ENCODE measurements at places on chromosomes 12 and 14.

GRCh38 chr12:8701046-8701660, 3.4 kb downstream of the RIMKLB start:
- DNase-seq, result no peak

- no peak for DNase-seq
These were observed 47.3 kb downstream of the KDM2B start for GRCh38 chr12:121533394-121534090.

DNA sequence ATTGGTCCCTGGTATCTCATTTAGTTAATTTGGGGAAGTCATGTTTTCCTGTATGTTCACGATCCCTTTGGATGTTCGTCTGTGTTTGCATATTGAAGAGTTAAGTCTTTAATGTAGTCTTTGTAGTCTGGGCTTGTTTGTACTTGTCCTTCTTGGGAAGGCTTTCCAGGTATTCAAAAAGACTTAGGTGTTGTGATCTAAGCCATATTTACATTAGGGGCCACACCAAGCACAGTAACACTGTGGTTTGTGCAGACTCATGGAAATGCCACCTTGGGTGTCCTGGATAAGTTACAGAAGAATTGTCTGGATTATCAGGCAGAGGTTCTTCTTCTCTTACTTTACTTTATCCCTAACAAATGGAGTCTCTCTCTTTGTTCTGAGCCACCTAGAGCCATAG, 380.3 kb downstream of the CCER1 start:
- DNase-seq, result no peak

DNA sequence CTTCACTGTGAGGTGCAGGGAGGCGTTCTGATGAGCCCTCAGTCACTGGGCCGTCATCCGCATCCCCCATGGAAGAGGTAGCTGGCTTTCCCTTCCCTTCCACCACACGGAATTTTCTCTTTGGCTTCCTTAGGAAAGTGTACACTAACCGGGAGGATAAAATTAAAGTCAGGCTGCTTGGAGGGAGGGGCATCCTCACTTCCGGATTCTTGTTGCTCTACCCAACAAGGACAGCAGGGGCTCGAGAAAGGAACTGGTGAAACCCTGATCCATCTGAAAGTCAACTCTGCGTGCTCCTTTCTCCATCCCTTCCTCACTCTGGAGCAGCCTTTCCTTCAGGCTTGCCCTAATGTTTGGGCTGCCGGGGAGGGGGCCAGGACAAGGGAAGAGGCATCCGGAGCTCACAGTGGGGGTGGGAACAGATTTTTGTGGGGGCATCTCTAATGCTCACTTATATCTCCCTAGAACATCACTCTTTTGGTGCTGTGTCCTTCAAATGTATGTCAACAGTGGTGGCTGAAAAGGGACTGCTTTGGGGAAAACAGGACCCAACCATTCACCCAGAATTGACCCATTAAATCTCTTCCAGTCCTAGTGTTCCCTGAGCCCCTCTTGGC, 101.4 kb upstream of the FKBP4 start:
- no peak for DNase-seq

DNA sequence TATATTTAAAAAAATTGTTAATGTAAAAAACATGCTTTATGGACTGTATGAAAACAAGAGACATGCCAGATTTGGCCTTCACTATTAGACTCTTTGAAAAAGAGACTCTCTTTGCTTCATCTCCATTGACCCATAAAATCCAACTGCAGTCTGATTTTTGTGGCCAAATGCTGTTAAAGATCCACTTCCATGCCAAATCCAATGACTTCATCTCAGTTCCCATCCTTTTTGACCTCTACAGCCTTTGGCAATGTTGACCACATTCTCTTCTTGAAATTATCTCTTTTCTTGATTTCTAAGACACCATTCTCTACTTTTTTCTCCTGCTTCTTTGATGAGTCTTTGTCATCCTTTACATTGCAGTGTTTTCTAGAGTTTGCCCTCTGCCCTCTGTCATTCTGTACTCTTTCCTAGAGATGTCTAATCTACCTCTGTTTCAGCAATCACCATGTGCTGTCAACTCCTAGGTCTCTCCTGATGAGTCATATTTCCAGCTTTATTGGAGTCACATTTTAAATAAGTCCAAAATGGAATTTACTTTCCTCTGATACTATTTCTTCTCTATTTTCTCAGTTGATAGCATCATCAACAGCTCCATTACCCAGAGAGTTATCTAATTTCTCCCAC, 2.4 kb downstream of the TMPRSS12 start:
- no peak for DNase-seq

DNA sequence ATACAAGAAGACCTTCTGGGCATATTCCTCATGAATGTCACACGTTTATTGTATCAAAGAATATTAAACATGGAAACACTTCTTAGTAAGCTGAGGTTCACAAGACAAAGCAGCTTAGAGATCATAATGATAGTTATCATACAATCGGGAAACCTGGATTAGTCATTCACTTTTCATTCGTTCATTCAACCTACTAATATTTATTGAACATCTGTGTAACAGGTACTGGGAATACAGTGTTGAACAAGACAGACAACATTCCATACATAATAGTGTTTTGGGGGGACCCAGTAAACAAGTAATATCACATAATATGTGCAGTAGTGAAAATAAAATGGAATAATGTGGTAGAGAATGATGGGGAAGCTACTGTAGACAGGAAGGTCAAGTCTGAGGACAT, 100.6 kb upstream of the GRIP1 start:
- DNase-seq, result no peak

DNA sequence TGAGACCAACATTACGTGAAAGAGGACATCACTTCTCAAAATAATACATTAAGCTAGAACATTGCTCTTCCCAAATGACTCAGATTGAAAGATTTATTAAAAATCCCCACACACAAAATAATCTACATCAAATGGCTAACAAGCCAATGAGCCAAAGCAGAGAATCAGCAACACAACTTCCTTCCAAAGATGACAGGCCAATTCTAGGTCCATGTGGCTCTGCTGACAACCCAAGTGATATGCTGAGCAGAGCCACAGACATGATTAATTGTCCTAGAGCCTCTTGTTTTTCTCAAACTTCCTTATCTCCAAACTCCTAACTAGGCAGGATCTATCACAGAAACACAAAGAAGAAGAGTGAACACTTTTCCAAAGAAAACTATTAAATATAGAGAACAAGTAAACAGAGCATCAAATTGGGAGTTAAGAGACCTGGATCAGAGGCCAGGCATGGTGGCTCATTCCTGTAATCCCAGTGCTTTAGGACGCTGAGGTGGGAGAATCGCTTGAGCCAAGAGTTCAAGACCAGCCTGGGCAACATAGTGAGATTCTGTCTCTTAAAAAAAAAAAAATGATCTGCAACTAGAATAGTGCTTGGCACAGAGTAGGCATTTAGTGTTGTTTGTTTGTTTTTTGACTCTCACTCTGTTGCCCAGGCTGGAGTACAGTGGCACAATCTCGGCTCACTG, 38.5 kb downstream of the SENP1 start:
- no peak for DNase-seq

GRCh38 chr12:123085730-123086487, 65.0 kb downstream of the PITPNM2 start:
- DNase-seq, result peak; percentile 36

DNA sequence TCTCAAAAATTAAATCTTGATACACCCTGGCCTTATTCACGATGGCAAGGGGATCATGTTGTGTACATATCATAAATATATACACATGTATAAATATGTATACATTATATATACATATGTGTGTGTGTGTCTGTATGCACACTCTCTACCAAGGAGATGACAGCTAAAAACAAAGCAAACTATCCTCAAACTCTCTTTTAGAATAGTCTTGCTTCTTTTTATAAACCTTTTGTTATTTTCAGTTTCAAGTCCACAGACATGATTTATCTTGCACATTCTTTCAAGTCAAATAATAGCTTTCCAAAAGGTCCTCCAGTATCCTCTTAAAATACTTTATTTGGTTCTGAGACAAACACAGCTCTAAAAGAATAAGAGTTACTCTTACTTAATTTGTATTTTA, 8.4 kb downstream of the ANO6 start:
- no peak for DNase-seq

GRCh38 chr12:98714426-98714825, 69.3 kb downstream of the APAF1 start:
- no peak for DNase-seq

- DNase-seq, result no peak
These were observed 409.6 kb downstream of the MED13L start for GRCh38 chr12:115867854-115868253.

DNA sequence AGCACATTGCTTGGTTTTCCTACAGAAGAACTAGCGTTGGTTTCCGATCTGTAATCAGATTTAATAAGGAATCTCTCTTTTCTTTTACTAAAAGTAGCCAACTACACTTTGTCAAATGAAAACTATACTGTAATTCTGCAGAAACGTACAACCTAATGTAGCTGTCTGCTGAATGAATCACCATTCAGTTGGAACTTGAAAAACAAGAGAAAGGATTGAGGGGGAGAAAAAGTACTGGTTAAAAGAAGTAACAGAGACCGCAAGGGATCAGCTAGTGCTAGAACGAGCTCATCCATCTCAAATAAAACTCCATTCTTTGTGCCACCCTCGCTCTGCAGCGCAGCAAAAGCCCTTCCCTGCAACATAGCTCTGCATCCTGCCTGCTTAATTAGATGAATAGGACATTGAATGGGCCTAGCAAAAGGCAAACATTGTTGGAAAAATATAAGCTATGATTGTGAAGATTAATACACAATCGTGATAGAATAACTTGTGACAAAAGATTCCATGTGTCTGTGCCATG, 2.6 kb downstream of the GARIN2 start:
- DNase-seq, result peak; percentile 43

All from astrocyte of the spinal cord (primary cell).